ENCODE measurements at places on chromosomes 2 and 18. TPM values are rescaled to one million over a fixed set of nuclear protein-coding genes. Genes with fewer than 3 reads are reported as not detected.
A peak's percentile ranks its signal among the peaks of the same experiment; 100 is the strongest.

GRCh38 chr2:62996534-62997186 is 54.0 kb upstream of the OTX1 start:
- DNase-seq: no peak

DNA sequence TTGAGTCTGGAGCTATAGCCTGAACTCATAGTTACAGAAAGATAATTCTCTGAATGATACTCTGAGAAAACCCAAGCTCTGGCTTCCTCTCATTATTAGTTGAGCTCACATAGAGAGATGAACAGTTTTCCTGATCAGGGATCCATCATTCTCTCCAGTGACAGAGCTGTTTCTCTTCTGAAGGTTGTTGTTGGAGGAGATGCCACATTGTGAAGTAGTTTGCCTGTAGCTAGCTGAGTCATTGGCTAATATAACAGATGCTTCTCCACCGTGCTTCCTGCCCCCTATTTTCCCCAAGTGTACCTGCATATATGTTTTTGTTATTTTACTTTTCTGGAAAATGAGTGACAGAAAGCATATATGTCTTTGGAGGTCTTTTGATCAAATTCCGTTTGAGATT is 64.6 kb downstream of the OSBPL6 start:
- DNase-seq: no peak

GRCh38 chr2:17972991-17973390 is 94.5 kb downstream of the KCNS3 start:
- no peak for DNase-seq

DNA sequence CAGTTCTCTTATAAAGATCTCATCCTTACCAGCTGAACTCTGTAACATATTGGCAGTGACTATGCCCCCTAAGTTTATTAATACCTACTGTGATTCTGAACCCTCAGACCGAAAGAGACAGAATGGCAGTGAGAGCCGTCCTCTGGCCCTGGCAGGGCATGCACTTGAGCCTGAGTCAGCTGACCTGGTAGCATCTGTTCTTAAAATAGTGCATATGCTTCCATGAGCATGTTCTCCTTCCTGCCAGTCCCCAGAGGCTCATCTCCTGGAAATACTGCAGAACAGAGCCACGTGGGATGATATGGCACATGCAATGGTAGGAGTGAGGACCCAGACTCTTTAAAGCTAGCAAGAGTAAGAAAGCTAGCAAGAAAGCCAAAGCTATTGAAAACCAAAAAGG is 59.0 kb downstream of the RASGRP3 start:
- DNase-seq: peak; percentile 34

SPATA3 gene
- not detected for total RNA-seq

All from spinal cord (tissue), 10 donors.